ENCODE measurements at places on chromosomes 2 and 18.

- no peak for DNase-seq
Observed at GRCh38 chr2:101781326-101781725, 83.8 kb downstream of the MAP4K4 start.

DNA sequence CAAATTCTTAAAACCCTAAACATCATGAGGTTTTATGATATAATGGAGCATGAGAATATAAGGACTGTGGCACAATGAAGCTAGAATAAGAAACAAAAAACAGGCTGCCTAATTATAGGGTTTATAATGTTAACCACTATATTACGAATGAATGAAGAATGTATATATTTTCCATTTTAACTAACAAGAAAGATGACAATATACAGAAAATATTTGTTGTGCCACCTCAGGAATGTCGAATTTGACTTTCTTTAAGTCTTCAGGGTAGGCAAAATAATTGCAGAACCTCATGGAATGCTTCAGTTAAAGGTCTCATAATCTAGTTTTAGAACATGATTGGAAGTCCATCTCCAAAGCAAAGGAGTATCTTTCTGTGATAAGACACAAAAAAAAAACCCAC lies 282.9 kb upstream of the SLC8A1 start:
- no peak for DNase-seq

GRCh38 chr2:197211881-197212342 lies 98.7 kb downstream of the ANKRD44 start:
- DNase-seq, result no peak

DNA sequence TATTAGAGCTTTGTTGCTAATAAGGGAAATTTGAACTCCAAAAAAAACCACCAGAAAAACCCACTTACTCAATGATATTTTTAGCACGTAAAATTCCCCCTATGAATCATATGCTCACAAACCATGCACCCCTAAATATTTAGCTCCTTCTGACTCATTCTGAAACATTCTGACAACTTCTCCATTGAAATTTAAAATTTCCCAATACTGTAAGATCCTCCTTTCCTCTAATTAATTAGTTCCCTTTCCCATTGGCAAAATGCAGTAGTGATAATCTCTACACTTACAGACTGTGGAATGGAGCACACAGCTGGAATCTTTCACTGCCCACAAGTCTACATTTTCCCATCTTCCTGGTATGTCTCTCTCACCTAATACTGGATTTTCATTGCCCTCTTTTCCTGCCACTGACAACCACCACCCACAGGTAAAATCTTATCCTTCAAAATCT lies 215.8 kb upstream of the ACVR2A start:
- no peak for DNase-seq

- DNase-seq, result no peak
Observed at GRCh38 chr2:30963184-30963583, 155.9 kb upstream of the CAPN13 start.

GRCh38 chr18:11733031-11733430 lies 44.0 kb downstream of the GNAL start:
- no peak for DNase-seq

DNA sequence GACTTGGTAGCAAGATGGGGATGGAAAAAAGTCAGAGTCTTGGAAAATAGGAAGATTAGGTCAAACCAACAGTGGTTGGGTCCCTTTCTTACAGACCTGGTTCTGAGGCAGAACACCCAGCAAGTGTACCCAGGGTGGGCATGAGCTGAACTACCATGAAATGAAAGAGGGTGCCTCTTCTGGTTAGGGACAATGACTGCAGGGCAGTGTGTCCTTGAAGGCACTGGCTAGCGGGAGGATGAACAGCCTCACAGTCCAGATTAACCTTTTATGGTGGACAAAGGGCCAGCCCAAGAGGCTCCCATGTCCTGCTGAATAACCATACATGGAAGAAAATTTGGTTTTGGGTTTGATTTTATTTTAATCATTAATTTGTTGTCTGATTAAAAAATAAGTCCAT lies 61.8 kb upstream of the CCDC85A start:
- DNase-seq, result no peak

GRCh38 chr2:172751564-172751963 lies 15.9 kb downstream of the RAPGEF4 start:
- no peak for DNase-seq
